SIG-M5 (cell line): ENCODE measurements at places on chromosomes 2 and 18.

DNA sequence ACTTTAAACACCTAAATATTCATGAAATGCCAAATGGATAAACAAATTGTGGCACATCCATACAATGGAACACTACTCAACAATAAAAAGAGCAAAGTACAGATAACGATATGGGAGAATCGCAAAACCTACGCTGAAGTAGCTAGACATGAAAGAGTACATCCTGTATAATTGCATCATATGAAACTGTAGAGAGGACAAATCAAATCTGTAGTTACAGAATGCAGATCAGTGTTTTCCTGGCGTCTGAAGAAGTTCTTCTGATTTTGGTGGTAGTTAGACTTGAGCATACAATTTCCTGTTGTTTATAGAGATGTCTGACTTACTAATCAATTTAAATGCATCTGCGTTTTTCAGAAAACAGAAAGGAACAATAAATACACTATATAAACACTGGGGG lies 394.4 kb downstream of the SOCS6 start:
- DNase-seq, result no peak

DNA sequence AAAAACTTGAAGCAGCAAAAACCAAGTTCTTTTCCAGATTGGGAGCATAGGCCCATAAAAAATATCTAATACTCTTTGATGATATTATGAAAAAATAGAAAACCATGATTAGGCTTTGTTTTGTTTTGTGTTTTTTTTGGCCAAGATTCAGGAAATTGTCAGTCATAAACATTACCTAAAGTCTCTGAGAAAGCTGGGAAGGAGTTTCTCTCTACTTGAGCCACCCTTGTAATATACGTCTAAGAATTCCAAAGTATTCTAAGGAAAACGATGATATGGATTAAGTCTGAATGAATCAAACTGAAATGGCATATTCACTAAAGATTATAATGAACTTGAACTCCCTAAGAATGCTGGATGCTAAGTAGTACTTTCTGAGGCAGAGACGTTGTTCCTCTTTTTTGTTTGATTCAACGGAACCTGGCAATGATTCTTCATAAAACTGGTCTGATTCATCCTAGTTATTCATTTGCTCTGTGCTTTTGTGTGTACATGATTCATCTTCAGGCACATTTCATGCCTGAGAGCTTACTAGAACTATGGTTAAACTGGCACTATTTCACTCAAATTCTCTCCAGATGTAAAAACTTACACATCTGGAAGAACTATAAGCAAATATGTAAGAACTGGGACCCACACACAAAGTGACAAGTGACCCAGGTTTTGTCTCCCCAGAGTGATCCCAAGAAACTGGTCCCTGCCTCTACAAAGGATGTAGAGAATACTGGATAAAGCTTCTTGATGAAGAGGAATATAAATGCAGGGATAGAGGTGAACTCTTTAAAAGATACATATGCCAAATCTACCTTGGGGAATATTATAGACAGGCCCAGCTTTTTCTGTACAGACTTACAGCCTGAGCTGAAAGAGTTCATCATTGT lies 159.7 kb downstream of the DOCK10 start:
- peak; percentile 50 for DNase-seq

GRCh38 chr2:15163326-15163725 lies 397.8 kb downstream of the NBAS start:
- DNase-seq, result no peak

GRCh38 chr2:137912371-137912770 lies 51.9 kb upstream of the HNMT start:
- no peak for DNase-seq

DNA sequence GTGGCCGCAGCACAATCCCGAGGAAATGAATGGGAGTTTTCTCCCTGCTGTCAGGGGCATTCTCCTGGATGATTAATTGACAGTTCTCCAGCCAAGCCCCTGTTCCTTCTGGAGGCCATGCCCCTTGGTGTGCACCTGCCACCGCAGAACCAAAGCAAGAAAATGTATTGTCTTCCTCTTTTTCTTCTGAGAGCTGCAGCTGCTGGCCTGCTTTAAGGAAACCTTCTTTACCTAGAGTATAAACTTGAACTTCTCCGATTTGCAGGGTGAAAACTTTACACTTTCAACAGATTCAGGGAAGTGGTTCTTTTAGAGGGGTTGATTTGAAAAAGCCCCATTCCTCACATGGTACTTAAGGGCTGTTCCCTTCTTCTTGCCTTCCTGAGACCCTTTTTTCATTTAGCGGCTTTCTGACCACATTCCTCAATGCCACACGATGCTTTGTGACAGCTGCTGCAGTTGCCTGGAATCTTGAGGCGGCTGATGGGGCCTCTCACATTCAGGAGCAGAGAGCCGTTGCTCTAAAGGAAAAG lies 402.8 kb downstream of the TXNL1 start:
- no peak for DNase-seq

GRCh38 chr2:173547499-173547898 lies 192.8 kb downstream of the CDCA7 start:
- DNase-seq, result no peak

- peak; percentile 55 for DNase-seq
These were observed at the start of gene UGP2 for GRCh38 chr2:63841254-63842022. TSS of gene UGP2 (plus strand) at chr2:63841896. CDS start at chr2:63842186, 290 bp downstream.

DNA sequence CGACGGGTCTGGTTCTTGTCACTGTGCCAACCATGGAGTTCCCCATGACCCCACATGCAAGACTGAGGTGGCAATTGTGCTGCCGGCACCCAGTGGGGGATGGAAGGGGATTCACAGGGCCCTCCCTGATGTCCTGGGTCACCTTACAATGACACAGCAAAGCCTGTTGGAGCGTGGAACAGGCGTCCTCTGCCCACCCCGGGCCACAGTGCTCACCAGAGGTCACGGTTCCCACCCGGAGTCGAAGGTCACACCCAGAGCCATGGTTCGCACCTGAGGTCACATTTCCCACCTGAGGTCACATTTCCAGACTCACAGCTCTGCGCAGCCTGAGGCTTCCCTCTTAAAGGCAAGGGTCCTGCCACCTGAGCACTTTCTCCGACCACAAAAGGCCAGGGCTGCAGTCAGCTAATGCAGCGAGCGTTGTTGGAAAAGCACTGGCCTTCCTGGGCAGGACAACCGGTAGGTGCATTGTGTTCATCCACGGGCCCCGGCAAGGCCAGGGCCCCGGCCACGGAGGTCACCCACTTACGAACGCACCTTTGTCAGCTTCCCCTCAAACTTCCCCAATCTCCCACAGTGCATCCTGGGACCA lies 24.0 kb downstream of the KIF1A start:
- DNase-seq, result no peak

GRCh38 chr2:1900732-1901131 lies 156.4 kb upstream of the PXDN start:
- DNase-seq, result no peak

DNA sequence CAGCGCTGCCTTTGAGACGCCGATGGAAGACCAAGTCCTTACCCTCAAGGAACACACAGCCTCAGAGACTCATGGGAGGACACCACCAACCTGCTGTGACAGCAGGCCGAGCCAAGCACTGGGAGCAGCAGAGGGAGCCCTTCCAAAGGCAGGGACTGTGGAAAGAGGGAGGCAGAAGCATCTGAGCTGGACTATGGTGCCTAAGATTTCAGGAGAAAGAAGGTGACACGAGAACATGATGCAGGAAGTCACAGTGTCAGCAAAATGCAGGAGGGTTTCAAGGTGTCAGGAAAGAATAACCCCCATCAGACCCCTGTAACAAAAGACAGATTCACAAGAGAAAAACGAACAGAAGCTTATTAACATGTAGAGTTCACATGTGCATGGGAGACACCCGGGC lies 24.2 kb upstream of the COX7A2L start:
- DNase-seq, result no peak

- DNase-seq, result no peak
These were observed 21.1 kb upstream of the DYTN start for GRCh38 chr2:206739271-206739670.

DNA sequence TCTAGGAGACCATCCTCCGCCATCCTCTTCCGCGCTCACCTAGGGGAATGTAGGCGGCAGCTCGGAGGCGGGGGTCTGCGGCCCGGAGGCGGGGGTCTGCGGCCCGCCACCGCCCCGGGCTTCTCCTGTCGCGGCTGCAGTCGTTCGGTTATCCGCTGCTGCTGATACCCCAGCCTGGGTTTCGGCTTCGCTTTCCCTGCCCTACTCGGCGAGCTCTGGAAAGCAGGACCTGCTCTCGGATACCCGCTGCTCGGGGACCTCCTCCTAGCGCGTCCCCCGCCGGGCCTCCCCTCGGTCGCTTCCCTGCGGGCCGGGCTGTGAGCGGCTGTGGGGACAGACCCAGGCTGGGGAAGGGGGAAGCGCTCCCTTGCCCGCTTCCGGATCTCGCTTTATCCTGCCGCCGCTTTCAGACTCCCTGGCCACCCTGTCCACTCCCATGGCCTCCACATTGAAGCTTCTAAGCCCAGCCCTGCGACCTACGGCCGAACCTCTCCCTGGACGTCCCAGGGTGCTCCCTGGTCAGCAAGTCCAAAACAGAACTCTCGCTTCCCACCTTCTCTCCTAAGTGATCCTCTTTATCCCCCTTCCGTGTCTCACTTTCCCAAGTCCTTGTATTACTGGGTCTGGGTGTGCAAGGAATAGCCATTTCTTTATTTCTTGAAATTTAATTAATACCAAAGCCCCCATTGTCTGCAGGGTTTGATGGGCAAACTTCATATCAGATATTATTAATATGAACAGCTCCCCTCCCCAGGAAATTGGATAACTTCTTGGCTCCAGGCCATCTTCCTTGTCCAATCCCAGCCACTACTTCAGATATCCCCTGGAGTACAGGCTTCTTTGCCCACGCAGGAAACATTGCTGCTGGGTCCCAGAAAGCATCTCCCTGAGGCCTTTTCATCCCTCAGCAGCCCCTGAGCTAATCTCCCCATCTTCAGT lies 769 bp downstream of the FKBP1B start:
- DNase-seq, result no peak

GRCh38 chr2:174492963-174493431 lies 6.2 kb upstream of the GPR155 start:
- peak; percentile 76 for DNase-seq
